Hepatic stellate cell (primary cell): ENCODE measurements at places on chromosomes 3 and 15.

GRCh38 chr3:9230596-9230995 is 18.9 kb downstream of the SRGAP3 start:
- DNase-seq, result no peak

DNA sequence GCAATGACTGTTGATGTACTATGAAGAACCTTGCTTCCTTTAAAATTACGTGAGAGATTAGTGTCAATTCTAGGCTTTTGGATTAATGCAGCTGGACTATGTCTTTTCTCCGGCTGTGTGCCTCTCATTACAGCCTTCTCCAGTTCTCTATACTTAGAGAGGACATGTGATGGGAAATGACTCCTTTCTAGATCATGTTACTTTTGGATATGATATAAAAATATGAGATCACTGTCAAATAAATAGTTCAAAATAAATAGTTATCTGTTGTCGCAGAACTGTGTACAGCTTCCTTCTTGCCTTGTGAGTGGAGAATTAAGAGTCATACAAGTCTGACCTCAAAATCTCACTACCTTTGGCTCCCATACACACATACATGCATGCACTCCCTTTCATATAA is 592.4 kb downstream of the DIPK2A start:
- DNase-seq, result no peak

GRCh38 chr3:365268-365667 is 168.7 kb downstream of the CHL1 start:
- DNase-seq, result no peak

GRCh38 chr3:38354588-38355330 is 8.2 kb downstream of the XYLB start:
- DNase-seq, result no peak

GRCh38 chr3:133962849-133963248 is 66.9 kb downstream of the SLCO2A1 start:
- peak; percentile 27 for DNase-seq

DNA sequence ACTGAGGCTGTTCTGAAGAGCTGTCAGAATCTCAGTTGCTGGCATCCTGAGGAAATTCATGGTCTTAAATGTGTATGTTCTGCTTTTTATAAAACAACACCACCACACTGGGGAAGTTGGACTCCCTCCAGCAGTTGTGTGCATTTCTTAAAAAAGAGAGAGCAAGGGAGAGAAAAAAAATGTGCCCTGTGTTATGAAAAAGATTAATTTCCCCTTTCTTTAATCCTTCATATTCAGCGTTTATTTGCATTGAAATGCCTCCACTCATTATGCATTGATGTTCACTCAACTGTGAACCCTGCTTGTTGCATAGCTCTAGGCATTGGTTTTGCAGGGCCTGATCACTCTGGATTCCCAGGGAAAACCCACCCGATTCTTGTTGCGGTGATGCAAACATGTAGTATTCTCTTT is 4.4 kb upstream of the ZNF609 start:
- DNase-seq, result no peak

- no peak for DNase-seq
Observed at GRCh38 chr3:8712908-8713255, 20.7 kb upstream of the CAV3 start.

GRCh38 chr15:71532994-71533393 is 277.4 kb upstream of the NR2E3 start:
- DNase-seq, result peak; percentile 25

GRCh38 chr15:92637626-92638025 is 17.9 kb downstream of the FAM174B start:
- no peak for DNase-seq

DNA sequence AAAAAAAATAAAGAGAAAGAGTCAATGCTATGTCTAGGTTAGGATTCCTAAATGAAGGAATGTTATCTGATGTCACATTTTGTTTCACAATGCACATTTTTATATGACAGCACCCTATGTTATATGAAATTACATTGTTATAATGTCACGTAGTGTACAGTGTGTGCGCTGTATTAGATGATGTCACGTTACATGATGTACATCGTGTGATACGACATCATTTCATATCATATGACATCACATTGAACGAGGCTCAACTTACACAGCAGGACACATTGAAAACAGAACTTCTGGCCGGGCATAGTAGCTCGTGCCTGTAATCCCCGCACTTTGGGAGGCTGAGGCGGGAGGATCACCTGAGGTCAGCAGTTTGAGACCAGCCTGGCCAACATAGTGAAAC is 150.0 kb downstream of the OCA2 start:
- DNase-seq, result no peak

- DNase-seq, result no peak
Observed at GRCh38 chr15:78397382-78397781, 40.6 kb upstream of the IREB2 start.

GRCh38 chr3:43949594-43949993 is 258.9 kb downstream of the ABHD5 start:
- DNase-seq, result no peak

- DNase-seq, result no peak
Observed at GRCh38 chr3:105585-105984, 91.0 kb upstream of the CHL1 start.

- DNase-seq, result no peak
Observed at GRCh38 chr3:73061416-73061815, at the start of gene EBLN2. Gene EBLN2 (plus strand): TSS chr3:73061659. CDS start chr3:73062082, 423 bp downstream.

- DNase-seq, result no peak
Observed at GRCh38 chr15:39247574-39247973, 333.3 kb upstream of the THBS1 start.

- DNase-seq, result peak; percentile 11
Observed at GRCh38 chr3:188978421-188979171, 193.2 kb upstream of the TPRG1 start.

DNA sequence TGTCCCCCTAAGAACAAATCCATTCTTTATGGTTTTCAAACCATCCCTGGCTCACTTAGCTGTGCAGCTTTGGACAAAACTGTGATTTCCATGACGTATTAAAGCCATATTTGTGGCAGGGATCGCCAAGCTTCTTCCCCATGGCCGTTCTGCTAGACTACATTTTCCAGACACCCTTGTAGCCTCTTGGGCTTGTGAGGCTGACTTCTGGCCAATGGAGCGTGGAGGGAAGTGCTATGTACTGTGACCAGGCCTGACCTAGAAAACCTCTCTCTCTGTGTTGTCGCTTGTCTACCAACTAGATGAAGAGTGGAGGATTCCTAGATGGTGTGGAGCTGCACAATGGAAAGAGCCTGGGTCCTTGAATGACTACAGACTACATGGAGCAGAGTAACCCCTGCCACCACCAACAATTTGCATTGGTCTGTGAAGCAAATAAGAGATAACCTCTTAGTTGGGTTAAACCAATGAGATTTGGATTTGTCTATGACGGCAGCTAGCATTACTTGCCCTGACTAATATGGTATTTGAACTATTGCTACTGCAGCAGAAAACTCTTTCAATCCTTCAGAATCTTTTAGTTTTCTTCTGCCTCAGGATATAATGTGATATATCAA is 22.1 kb upstream of the MGLL start:
- DNase-seq, result no peak

- DNase-seq, result no peak
Observed at GRCh38 chr3:114364806-114365654, 71.2 kb downstream of the TIGIT start.

DNA sequence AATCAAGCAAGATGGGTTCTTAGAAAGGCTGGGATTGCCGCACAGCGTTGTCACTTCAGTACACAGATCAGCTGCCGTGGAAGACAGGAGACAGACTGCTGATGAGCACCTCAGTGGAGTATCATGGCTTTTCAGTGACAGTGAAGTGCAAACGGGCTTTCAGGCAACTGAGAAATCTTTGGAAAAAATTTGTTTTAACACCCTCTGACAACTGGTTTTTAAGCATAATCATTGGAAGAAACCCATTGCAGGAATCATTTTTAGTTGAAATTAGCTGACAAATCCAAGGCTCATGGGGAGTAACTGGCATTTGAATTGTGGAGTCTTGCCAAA is 418.8 kb downstream of the OTOL1 start:
- no peak for DNase-seq

DNA sequence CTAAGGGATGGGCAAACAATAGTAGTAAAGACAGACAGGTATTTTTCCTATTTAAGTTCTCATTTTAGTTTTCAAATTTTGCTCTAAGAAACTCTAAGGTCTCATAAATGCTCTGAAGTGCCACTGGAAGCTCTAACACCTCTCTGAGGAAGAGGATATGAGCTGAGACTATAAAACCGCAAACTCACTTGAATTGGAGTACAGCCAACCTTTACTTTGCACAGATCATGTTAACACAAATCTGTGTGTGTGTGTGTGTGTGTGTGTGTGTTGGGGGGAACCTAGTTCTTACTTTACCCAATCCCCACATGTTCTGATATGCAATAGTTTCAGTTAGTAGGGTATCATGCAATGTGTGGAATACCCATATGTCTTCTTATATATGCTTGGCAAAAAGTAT is 446.8 kb downstream of the CHL1 start:
- DNase-seq, result no peak

DNA sequence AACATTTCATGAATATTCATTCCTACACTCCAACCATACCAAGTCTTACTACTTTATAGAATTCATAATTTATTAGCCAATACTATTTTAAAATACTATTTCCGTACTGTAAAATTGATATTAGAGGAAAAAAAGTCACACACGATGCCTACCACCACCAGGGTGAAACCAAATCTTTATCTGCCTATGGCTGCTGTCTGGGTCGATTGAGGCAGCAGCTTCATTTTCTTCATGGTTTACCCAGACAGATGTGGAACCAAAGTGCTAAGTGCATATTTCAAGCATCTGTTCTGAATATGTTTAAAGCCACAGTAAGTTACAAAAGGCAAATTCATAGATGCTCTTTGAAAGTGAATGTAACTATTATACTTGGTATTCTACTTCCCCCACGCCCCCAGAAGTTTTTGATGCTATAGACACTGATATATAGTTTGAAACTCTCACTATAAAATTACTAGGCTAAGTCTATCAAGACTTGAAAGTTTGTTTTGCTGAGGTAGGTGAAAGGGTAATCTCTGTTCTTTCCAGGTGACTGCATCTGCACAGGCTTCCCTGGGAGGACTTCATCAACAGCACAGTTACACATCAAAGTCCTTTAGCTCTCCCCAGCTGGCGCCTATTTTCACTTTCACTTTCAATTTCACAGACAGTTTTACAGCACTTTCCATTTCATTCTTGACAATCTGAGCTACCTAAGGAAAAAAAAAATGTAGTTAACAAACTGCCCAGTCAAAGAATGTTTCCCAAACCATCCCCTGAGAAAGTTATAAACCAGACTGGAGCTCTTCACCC is 113.9 kb downstream of the POLQ start:
- peak; percentile 22 for DNase-seq

DNA sequence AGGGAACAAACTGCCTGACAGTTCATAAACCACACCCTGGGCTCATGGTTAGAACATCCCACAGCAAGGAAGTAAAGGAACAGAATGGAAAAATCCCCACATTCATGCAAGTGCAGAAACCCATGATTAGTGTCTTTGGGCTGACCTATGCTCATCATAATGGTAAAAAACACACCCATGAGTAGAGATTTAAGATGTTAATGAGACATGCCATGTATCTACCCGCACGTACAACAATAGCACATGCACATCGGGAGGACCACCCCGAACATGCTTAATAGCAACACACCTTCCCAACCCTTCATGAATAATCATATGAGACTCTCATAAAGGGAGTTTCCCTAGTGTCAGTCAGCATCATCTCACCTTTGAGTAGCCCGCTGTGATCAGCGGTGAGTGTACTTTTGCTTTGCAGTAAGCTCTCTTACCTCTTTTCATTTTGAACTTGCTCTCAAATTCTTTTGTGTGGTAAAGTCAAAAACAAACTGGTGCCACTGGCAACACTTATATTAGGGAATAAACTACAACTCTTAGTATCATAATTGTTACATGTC is 23.2 kb downstream of the ZBED2 start:
- DNase-seq, result no peak

- DNase-seq, result no peak
Observed at GRCh38 chr3:113678773-113679172, 17.7 kb downstream of the USF3 start.

GRCh38 chr15:68538311-68538710 is 40.5 kb upstream of the CORO2B start:
- DNase-seq, result no peak

DNA sequence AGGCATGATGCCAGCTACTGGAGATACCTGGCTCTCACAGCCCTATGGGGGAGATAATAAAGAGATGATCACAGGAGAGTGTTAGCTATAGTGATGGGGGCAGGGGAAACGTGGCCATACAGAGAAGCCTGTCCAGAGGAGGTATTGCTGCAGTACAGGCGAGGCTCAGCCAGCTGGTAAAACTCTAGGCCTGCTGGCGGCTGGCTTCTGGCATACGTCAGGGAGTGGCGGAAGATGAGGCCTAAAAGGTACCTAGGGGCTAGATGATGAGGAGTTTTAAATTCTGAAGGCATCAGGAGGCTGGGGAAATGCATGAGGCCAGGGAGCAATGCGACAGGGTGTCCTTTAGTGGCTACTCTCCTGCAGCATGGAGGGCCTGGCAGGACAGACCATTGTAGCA is 110.7 kb downstream of the EEFSEC start:
- DNase-seq, result no peak

DNA sequence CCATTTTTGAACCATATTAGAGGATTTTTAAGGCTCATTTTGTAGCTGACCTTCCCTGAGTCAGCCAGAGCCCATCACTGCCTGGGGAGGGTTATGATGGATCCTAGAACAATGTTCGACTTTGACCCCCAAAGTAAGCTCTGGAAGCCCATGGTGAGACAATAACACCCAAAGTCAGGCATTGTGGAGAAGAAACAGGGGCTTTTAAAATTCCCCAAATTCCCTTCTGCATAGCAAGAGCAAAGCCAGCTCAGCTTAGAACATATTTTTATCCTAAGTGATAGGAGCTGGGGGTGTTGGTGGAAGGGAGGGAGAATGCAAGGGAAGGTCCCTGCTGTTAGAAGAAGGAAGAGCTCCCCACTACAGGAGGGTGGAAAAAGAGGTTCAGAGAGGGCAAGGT is 4.0 kb downstream of the ITGA11 start:
- DNase-seq, result no peak

GRCh38 chr3:81354119-81354518 is 407.3 kb downstream of the GBE1 start:
- no peak for DNase-seq

GRCh38 chr15:88909956-88910831 is 3.0 kb downstream of the MFGE8 start:
- DNase-seq, result peak; percentile 14

DNA sequence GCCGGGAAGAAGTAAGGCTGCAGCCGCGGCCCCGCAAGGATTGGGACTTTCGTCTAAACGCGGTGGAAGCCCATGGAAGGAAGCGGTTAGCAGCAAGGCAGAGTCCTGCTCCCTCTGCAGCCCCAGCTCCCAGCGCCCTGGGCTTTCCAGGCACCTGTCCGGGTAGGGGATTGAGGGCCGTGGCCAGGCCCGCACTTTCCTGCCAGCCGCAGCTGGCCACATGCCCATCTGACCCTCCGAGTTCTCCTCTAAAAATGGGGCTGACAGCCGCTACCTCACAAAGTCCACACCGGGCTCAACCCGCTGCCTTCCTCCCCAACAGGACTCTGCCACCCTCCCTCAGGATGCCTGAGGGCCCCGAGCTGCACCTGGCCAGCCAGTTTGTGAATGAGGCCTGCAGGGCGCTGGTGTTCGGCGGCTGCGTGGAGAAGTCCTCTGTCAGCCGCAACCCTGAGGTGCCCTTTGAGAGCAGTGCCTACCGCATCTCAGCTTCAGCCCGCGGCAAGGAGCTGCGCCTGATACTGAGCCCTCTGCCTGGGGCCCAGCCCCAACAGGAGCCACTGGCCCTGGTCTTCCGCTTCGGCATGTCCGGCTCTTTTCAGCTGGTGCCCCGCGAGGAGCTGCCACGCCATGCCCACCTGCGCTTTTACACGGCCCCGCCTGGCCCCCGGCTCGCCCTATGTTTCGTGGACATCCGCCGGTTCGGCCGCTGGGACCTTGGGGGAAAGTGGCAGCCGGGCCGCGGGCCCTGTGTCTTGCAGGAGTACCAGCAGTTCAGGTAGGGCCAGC is 1.9 kb downstream of the NEIL1 start:
- no peak for DNase-seq
